Glutamatergic neuron (in vitro differentiated cells): ENCODE measurements at places on chromosomes 2 and 18. TPM values are rescaled to one million over a fixed set of nuclear protein-coding genes. Genes with fewer than 3 reads are reported as not detected.

Gene RFX8
- total RNA-seq, result 1.0 TPM

Gene ABCG8
- not detected for total RNA-seq

Gene VIT
- not detected for total RNA-seq

Gene IGFBP5
- total RNA-seq, result 0.51 TPM

Gene OR6B2
- total RNA-seq, result not detected

Gene IL36A
- total RNA-seq, result not detected

Gene MTCL1
- total RNA-seq, result 100 TPM

Gene CSRNP3
- total RNA-seq, result 23.0 TPM

Gene IL18R1
- not detected for total RNA-seq

DNA sequence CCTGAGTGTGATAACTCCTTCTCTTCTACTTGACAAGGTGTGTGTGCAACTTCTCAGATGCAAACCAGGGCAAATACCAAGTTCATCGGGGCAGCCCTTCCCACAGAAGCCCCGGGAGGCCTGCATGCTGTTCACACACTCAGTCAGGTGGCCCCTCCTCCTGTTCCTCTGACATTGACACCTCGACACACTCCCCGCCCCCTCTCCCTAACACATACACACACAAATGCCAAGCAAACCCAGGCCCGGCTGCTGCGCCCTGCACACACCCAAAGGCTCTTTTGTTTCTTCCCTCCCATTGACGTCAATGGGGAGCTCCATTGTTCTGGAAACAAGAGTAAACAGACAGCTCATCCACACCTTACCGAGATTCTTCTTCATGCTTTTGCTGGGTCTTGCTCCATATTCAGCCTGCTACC lies 1.7 kb upstream of the PER2 start:
- DNase-seq, result no peak

DNA sequence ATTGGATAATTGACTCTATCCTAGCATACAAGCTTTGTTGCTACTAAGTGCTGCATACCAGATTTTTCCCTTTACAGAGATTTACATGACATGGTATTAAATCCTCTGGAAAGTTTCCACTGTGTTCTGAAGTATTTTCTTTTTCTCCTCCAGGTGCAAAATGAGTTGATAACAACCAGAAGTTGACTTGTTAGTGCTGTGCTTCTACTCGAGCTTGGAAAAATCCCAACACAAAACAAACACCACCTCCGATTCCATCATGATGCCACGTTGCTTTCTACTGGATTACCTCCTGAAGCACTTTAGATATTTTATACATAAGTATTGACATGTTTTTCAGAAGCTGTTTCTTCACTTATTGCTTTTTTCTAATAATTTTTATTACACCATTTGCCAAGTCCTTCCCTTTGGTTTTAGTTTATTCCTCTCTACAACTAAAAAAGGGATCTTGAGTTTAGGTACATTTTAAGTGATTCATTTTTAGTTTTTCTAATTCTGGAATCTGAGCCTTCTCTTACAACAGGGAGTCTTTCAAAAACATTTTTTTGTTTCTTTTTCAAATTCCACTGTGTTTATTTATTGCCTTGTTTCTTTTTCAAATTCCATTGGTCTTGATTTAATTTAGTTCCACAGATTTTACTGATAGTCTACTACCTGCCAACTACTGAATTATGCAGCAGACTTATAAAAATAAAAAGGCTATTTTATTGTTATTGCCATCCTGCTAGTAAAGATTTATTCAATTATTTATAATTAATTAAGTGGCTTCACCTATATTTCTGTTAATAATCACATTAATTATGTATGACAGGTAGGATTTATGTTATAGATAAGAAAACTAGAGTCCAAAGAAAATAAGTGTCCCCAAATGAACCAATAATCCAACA lies 143.4 kb downstream of the PPP1R1C start:
- DNase-seq, result no peak

DNA sequence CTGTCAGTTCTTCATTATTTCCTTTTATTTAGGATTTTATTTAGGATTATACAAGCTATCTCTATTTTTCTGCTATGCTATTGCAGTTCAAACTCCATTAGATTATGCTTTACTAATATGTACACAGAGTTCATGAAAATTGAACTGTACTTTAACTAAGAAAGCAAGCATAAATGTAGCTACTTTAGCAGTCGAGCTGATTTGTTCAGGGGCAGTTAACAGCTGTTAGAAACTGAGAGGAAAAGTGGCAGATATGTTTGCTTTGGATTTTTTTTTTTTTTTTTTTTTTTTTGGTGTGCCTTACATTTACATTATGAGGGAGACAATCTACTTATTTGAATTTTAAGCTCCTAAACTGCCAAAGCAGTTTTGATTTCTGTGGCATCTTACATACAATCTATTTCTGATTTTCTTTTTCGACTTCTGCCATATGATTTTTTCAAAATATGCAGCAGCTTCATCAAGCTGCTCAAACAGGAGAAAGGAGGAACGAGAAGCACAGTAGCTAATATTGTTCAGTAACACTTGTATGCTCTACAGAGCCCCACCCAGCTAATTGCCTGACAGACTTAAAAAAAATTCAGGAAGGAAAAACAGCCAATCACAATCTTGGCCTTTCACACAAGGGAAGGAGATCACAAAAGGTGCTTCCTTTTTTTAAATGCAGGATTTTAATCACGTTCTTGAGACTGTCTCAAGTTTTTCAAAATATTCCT lies 233.4 kb upstream of the SIX3 start:
- DNase-seq, result no peak

DNA sequence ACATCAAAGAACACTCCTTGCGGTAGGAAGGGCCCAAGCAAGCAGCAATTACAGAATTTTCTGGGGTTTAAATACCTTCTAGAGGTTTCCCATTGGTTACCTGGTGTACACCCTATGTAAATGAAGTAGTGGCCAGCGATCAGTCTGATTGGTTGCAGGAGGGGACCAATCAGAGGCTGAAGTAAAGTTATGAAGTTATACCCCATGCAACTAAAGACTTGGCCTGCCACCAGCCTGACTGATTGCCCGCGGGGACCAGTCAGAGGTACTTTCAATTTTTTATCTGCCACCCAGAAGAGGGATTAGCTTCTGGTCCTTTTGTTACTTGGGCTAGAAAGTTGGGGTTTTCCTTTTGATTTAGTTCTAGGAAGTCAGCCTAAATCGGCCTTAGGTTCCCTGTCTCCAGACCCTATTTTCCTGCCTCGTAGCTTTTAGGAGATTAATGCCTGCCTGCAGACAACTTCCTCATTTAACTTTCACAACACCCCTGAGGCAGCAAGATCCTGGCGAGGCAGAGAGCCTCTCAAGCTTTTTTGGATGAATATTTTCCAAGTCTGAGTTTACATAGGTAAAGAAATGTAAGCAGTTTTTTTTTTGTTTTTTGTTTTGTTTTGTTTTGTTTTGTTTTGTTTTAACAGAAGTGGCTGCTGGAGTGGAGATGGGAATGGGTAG lies 1.5 kb upstream of the DGUOK start:
- no peak for DNase-seq

- no peak for DNase-seq
Measured at GRCh38 chr2:208042041-208042440, 16.7 kb upstream of the PLEKHM3 start.

GRCh38 chr18:48749768-48750167 lies 201.0 kb downstream of the SMAD7 start:
- no peak for DNase-seq

DNA sequence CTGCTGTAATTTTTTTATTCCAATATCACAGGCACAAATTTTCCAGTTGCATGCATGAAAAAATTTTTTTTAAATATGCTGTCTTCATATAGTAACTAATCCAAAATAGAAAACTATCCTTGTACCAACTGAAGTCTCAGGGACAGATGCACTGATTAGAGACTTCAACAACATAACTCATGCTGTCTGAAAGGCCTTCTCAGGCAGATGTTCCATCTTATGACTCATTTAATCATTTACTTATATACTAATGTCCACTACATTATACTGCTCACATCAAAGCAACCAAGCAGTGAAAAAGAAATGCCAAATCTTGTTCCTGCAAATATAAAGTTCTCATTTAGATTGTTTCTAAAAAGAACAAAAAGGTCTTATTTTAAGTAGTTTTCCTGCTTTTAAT lies 53.1 kb downstream of the OLA1 start:
- no peak for DNase-seq

DNA sequence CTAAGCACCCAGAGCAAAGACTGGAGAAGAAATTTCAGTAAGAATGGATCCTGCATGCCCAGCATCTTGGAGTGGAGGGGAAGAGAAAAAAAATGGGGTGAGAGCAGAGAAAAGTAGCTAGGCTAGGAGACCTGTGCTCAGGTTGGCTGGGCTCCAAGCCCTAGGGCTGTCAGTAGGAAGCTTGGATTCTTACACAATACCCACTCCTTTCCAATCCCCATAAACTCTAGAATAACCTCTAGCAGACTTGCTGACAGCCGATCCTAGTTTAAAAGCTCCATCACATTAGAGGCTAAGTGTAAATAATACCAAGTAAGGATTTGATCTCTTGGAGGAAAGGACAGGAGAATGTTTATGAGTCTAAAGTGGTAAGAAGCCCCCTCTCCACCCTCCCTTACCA lies 46.2 kb upstream of the NABP1 start:
- no peak for DNase-seq

GRCh38 chr2:7943446-7943845 lies 738.4 kb upstream of the ID2 start:
- DNase-seq, result no peak

DNA sequence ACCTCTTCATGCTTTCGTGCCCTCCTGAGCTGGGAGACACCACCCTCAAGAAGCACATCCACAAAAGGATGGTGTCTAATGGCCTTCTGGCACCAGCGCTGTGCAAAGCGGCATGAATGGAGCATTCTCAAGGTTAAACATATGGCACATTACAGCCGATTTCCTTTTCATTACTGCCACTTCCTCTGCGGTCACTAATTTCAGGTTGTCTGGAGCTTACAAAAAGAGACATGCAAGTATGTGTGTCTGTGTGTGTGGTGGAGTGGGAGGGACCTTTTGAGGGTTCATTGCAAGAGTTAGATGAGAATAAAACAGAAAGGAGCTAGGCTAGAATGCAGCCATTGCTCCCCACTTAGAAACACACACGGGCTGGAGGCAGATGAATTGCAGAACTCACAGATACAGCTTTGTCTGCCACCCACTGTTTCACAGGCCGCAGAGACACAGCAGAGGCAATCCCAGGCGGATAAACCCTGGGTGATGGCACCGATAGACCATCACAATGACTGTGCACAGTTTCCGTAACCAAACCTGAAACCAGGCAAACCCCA lies 76.0 kb downstream of the TGIF1 start:
- no peak for DNase-seq

DNA sequence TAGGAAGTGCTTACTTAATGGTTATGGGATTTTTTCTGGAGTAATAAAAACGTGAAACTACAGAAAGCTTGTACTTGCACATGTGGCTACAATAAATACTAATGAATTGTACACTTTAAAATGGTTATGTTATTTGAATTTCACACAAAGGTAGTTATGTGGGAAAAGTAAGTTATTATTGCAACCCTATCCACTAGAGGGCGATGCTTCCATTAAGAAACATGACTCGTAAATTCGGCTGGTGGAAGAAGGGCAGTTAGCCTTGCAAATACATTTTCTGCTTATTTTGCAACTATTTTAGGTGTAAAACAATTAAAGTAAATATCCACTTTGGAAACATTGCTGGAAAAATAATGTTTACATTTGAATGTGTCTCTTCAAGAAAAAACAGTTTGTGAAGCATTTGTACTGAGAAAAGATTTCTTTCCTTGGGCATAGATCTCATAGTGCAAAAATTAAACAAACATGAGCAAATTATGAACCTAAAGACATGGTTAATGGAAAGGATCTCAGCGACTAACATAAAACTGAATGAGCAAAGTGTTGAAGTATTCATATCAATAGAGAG lies 68.1 kb upstream of the CSRNP3 start:
- DNase-seq, result no peak

GRCh38 chr18:49227441-49228165 lies 232.8 kb downstream of the DYM start:
- DNase-seq, result no peak

- DNase-seq, result no peak
Measured at GRCh38 chr2:120732506-120733237, 3.0 kb upstream of the GLI2 start.

DNA sequence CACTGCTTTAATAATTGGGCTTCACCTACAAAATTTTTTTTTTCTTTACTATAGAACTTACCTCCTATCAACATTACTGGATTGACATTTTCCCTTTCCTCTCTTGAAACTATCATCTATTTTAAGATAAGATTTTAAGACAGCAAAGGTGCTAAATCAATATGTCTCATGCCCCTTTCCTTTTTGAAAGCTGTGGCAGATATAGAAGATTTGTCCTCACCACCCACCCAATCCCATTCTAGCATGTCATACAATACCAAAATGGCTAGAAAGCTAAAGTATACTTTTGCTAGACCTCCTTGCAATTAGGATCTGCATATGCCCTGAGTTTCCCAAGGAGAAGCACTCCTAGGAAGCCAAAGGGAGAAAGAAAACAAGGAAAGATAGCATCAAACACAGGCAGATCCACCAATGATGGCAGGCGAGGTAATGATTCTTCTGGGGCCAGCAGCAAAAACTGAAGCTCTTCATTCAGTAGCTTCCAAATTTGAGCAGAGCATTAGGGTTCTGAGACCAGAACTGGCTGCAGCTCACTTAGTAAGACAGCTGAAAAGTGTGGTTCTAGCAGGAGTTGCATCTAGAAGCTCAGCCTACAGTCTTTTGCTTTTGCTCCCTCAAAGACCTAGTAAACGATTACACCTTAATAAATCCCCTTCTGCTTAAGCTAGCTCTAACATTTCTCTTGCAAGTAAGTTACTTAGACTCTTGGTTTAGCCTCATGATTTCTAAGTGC lies 242.1 kb downstream of the ZEB2 start:
- no peak for DNase-seq

DNA sequence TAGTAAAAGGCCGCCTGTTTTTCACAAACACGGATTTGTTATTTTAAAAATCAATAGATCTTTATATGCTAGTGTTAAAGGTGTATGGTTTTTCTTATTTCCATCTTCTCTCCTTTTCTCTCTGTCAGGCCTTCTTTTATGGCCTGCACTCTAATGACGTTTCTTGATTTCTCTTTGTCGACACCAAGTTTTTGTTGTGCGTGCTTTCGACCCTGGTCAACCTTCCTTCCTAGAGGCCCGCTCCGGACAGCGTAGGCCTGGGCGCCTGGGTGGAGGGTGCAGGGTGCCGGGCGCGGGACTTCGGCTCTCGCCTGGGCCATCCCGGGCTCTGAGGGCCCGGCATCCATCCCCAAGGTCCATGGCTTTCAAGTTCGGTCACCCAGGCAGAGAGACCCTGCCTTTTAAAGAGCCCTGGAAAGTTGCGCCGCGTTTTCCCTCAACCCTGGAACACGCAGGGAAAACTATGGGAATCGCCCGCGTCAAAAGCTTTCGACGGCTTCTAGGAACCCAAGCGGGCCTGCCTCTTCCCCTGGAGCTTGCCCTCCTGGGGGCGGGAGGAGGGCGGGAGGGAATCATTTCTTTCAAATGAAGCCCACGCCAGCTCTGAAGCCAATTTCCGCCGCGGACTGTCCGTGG lies 4.1 kb upstream of the SATB2 start:
- DNase-seq, result no peak

- no peak for DNase-seq
Measured at GRCh38 chr2:186724736-186725135, 30.9 kb downstream of the FAM171B start.
